Esophagus squamous epithelium (tissue), 5 donors: ENCODE measurements at places on chromosomes 16 and 17. TPM values are rescaled to one million over a fixed set of nuclear protein-coding genes. Genes with fewer than 3 reads are reported as not detected.

TRPV3 gene
- not detected for total RNA-seq

NBR1 gene
- total RNA-seq, result 30.6 TPM

EME1 gene
- 0.72 TPM for total RNA-seq

TBC1D3B gene
- total RNA-seq, result 2.9 TPM

KIF19 gene
- total RNA-seq, result 0.76 TPM

GPR179 gene
- total RNA-seq, result not detected

HOXB13 gene
- not detected for total RNA-seq

SKAP1 gene
- 0.83 TPM for total RNA-seq

ABAT gene
- total RNA-seq, result 13.0 TPM

PRR35 gene
- total RNA-seq, result not detected
